Activated T-cell treated with anti-CD3 and anti-CD28 coated beads for 48 hours (primary cell): ENCODE measurements at places on chromosomes 11 and 22.

GRCh38 chr11:121929581-121929980 is 186.4 kb downstream of the BLID start:
- no peak for DNase-seq

GRCh38 chr11:1402355-1403077 is 12.8 kb downstream of the BRSK2 start:
- no peak for DNase-seq

DNA sequence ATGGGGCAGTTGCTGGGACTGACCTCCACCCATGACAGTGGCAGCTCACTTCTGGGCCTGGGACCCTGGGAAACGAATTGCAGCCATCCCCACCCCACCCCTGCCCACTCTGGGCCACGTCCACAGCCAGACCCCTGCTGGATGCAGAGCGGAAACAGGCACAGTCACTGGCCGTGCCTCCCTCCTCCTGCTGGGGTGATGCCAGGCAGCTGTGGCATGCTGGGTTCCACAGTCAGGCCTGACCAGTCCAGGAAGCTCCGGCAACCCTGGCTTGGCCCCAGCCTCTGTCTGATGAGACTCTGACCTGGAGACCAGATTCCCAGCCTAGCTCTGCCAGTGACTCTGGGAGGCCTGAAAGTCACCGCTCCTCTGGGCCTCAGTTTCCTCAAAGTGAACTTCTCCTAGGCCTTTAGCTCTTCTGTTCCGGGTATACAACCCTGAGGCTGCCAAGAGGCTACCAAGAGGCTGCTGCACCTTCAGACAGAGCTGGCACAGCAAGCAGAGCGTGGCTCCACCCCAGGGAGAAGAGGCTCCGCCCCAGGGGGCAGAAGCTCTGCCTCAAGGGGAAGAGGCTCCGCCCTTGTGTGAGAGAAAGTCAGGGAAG is 8.9 kb downstream of the SULT4A1 start:
- no peak for DNase-seq

DNA sequence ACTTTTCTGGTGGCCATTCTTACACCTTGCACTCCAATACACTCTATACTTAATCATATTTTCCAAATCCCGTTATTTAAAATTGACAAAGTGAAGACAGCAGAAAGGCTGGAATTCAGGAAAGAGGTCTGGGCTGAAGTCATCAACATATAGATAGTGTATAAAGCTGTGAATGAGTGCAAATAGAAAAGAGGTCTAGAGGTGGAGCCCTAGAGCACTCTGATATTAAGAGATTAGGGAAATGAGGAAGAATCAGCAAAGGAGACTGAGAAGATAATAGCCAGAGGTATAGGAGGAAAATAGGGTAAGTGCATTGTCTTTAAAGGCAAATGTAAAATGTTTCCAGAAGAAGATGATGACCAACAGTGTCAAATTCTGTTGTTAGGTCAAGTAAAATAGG is 7.9 kb downstream of the CTR9 start:
- DNase-seq: no peak

GRCh38 chr11:15206791-15207190 is 92.1 kb downstream of the INSC start:
- no peak for DNase-seq
